SK-N-MC (cell line): ENCODE measurements at places on chromosomes 11 and 22.

DNA sequence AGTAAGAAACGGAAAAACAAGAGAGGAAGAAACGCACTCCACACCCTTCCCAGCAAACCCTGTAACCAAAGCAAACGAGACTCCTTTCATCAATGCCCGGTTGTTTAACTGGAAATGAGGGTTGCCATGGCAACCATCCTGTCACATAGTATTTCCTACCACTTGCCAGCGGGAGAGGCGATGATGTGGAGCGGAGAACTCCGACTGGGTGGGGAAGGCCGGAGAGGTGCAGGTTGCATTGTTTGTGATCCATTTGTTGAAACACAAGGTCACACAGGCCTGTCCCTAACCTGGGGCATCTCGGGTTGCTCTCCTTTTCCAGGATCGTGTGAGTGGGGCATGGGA lies 609.9 kb downstream of the BUD13 start:
- no peak for DNase-seq

DNA sequence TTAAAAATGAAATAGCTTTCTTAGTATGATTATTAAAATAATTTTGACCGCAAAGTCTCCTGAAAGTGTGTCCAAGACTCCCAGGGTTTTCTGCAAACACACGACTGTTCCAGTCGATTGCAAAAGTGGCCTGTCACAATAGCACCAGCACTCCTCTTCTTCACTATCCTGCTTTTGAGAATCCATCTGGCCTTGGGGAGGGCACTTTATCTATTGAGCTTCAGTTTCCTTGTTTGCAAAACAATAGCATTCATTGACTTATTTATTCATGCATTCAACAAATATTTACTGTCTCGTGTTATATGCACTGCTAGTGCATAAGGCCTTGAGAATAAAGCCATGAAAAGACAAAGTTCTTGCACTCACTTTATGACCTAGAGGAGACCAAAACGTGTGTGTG lies 96.2 kb upstream of the NTM start:
- DNase-seq = no peak

DNA sequence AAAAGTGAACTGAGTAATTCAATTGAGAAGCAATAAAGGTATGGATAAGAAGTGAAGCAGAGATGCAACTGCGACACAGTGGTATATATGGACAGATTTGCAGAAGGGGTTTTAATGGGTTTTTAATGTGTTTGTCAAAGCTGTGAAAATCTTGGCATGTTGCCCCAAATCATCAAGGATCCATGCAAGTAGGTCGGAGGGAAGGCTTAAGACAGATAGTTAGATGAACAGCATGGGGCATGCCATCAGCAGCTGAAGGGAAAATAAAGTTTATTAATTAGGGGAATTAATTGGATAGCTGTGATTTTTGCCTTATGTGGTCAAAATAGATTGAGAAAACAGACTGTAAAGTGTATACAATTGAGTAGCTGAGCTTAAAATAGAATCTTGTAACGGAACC lies 840.1 kb downstream of the JRKL start:
- no peak for DNase-seq

DNA sequence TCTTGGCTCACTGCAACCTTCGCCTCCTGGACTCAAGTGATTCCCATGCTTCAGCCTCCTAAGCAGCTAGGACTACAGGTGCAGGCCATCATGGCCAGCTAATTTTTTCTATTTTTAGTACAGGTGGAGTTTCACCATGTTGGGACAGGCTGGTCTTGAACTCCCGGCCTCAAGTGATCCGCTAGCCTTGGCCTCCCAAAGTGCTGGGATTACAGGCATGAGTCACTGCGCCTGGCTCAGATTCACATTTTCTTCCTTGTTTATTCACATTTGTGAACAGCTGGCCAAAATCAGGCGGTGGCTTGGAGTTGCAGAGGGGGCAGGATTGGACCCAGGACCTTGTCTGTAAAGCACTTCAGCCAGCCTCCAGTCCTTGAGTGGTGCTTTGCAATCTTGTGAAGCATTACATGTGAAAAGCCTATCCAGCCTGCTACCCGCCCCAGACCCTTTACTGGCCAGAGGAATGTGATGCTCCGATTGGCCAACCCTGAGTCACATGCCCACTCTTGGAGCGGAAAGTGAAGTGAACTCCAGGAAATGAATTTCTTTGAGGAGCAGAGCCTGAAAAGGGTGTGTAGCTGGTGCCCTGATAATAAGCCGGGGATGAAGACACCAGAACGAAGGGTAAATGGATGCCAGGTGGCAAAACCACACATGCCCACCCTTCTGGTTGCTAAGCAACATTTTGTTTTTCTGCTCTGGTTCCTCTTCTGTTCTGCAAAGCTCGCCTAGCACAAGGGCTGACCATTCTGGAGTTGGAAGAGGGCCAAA lies 62.6 kb upstream of the PTPRJ start:
- DNase-seq = no peak

GRCh38 chr11:44913502-44913901 lies 37.2 kb downstream of the TP53I11 start:
- DNase-seq = no peak

- no peak for DNase-seq
Measured at GRCh38 chr11:41133023-41133422, 326.4 kb downstream of the LRRC4C start.

DNA sequence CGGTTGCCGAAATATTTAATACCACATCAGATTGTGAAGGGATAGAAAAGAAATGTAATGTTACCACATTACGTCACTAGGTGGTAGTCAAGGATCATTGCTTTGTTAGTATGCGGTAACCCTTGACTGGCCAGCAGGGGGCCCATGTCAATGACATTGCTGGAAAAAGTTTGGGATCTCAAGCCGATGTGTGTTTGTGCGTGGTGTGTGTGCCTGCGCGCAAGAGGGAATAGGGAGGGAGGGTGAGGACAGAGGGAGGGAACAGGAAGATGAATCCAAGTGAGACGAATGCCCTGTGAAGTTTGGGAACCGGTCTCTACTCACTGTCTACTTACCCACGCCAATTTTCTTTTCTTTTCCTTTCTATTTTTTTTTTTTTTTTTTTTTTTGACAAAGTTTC lies 10.7 kb upstream of the MRGPRX2 start:
- peak; percentile 66 for DNase-seq

GRCh38 chr22:42328130-42328783 lies 57.8 kb upstream of the TCF20 start:
- no peak for DNase-seq

- DNase-seq = no peak
Measured at GRCh38 chr11:19660076-19660475, 52.6 kb upstream of the NAV2 start.

- no peak for DNase-seq
Measured at GRCh38 chr22:26898946-26899605, 241.7 kb downstream of the MIAT start.

DNA sequence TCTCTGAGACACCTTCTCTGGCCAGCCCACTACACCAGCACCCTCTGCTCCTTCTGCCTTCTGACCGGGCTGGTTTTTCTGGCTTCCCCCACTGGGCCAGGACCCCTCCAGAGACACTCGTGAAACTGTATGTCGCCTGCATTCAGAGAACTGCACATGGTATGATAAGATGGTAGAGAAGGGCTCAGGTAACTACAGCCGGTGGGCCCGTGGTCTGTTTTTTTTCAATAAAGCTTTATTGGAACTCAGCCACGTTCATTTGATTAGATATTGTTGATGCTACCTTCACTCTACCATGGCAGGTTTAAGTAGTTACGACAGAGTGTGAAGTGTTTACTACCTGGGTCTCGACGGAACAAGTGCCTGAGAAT lies 514.0 kb downstream of the TBC1D22A start:
- no peak for DNase-seq

DNA sequence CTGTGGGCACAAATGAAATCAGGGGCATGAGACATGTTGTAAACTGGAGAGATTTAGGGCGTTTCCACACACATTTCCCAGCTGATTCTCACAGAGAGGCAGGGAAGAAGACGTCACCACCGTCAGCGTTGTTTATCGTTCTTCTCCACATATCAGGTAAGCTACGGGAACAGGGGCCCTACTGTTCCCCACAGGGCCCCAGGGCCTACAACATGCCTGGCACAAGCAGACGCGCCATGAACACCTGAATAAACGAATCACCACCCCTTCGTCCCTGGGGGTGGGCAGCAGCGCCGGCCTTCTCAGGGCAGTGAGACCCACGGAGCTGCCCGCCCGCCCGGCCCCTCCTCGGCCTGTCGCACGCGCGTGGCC lies 342 bp downstream of the EFCAB6 start:
- DNase-seq = no peak

GRCh38 chr11:617912-618682 lies 2.3 kb upstream of the IRF7 start:
- no peak for DNase-seq

DNA sequence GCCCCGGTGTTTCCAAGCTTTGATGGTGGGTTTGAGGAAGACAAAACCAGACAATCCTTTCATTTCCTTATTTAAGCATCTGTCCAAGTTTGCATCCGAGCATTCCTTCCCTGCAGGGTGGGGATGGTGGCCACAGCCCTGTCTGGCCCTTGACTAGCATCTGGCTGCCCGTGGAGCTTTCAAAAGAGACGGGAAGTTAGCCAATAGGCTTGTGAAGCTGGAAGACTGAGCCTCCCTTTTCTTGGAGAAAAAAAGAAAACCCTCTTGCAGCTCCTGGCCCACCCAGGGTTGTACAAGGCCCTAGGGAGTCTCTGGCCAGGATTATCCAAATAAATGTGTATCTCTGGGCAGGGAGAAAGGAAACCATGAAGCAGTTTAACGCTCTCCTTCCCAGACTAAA lies 60.6 kb downstream of the MICAL2 start:
- DNase-seq = no peak

GRCh38 chr11:111723595-111723994 lies 42.6 kb downstream of the PPP2R1B start:
- DNase-seq = no peak

DNA sequence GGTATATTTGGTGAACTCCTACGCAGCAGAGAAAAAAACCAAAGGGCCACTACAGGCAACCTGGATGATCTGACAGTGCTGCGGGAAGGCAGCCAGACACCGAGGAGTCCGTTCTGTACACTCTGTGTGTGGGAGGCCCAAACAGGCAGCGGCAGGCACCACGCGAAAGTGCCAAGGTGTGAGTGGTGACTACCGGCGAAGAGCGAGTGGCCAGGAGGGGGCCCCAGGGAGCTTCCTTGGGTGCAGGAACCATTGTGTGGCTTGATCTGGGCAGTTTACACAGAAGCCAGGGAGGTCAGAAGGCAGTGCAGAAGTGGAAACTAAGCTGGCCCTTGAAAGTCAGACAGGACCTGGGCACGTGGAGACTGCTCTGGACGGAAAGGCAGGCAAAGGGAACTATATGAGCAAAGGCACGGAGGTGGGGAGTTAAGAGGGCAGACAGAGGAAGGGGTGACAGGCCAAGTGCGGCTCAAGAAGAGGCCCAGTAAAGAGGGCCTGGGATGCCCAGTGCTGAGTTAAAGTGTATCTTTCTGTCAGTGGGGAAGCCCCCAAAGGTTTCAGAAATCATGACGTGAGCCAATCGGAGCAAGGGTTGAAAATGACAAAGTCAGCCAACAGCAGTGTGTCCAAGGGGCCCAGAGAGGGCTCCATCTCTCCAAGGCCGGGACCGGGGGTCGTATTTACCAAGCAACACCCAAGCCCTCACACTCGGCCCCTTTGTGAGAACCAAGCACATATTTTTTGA lies 10.6 kb downstream of the TMEM184B start:
- DNase-seq = no peak

DNA sequence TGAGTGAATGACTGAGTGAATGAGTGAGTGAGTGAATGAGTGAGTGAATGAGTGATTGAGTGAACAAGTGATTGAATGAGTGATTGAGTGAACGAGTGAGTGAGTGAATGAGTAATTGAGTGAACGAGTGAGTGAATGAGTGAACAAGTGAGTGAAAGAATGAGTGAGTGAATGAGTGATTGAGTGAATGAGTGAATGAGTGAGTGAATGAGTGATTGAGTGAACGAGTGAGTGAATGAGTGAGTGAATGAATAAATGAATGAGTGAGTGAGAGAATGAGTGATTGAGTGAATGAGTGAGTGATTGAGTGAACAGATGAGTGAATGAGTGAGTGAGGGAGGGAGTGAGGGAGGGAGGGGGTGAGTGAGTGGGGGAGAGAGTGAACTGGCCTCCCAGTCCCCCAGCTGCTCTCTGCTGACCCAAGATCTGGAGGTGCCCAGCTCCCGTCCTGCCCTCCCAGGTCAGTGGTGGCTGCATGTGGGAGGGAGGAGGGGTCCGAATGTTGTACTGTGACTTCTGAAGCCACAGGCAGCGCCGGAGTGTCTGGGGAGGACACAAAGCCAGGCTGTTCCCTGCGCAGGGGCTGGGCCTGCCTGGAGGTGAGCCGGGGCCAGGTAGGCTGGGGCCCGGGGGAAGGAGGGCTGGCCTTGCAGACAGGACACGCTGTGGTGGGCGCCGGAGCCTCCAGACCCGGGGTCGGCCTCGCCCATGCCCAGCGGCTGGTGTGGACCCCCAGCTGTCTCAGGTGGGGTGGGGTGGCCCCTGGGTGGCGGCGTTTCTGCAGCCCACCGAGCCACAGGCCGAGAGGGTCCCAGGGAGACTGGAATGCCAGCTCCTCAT lies 17.8 kb upstream of the PIM3 start:
- no peak for DNase-seq

GRCh38 chr22:48825802-48826520 lies 1001.7 kb downstream of the BRD1 start:
- no peak for DNase-seq

- no peak for DNase-seq
Measured at GRCh38 chr11:20005747-20006146, 154.5 kb downstream of the DBX1 start.

- no peak for DNase-seq
Measured at GRCh38 chr11:122094836-122095235, 21.2 kb downstream of the BLID start.

GRCh38 chr11:61345170-61345610 lies 12.2 kb downstream of the TKFC start:
- DNase-seq = no peak

DNA sequence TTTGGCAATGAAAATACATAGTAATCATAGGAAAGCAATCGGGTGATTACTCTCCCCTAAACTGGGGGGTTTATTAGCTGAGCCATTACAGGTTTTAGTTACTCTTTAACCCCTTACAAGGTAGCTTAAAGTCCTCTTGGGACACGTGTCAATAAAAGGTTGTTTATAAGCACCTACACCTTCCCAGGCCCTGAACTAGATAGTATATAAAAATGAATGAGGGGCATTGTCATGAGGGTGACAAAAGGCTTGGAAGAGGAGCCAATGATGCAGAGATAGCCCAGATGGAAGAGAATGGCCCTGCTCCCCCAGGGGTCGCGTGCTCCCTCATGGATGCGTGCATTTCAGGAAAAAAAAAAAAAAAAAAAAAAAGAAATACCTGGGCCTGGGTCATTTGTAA lies 276.9 kb downstream of the TBC1D22A start:
- no peak for DNase-seq

DNA sequence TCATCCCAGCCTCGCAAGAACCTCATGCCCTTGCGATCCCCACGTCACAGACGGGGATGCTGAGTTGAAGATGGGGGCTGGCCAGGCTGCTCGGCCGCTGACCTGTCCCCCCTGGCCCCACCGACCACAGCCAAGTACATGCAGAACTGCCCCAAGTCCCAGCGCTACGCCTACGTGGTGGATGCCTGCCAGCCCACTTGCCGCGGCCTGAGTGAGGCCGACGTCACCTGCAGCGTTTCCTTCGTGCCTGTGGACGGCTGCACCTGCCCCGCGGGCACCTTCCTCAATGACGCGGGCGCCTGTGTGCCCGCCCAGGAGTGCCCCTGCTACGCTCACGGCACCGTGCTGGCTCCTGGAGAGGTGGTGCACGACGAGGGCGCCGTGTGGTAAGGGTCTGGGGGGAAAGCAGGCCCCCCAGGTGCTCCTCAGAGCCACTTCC lies 10.0 kb downstream of the MUC5B start:
- no peak for DNase-seq
